H54 (cell line): ENCODE measurements at places on chromosomes 2 and 18.

DNA sequence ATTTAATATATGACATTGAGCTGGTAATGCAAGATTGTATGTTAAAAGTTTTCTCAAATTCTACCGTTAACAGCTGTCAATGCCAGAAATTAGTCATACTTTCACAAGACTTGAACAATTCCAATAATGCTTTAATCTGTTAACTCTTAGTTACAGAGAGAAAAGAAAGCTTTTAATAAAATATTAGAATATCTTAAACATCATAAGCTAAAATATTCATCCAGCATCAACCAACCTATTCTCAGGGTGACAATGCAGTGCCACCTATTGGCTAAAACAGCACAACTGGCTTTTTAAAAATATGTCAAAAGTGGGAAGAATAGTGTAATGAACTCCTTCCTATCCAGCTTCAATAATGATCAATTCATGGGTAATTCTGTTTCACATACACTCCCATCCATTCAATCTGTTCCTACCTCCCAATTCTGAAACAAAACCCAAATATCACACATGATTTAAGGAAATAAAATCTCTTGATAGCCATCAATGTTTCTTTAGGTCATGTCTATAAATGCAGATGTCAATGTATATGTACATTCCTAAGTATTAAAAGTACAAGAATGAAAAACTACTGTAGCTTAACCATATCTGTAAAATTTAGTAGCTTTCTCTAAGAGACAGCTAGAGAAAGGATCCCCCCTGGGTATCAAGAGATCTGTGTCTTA, 79.8 kb upstream of the CCDC141 start:
- no peak for DNase-seq

DNA sequence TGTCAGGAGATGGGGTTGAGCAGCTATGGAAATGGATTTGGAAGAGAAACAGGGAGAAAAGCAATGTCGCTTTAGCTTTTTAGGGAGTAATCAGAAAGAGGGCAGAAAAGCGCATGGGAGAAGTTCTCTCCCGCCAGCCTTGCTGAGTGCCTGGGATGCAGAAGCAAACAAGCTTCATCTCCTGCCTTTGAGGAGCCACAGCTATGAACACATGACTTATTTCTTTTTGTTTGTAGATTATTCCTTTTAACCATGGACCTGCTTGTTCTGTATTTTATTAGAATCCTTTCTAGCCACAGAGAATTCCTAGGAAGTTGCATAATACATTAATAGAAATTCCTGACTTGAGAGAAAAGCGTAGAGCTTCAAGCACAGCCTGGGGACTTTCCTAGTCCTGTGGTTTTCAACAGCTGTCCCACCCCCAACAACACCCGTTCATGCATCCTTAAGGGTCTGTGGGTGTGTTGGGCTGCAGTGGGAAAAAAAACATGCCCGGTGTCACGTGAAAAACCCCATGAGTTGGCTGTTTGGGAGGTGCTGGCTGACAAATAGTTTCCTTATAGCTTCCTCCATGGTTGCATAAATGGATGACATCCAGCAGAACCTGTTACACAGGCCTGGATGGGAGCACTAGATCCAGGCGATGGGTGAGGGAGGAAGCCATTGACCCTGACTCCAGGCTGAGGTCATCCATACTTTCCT, 14.9 kb downstream of the SLC9A4 start:
- DNase-seq: no peak

GRCh38 chr18:79377187-79377891, 18.4 kb upstream of the NFATC1 start:
- DNase-seq: no peak

- DNase-seq: no peak
These were observed 8.4 kb upstream of the ARID5A start for GRCh38 chr2:96528006-96528699.

GRCh38 chr2:187338679-187339121, 109.4 kb downstream of the CALCRL start:
- DNase-seq: no peak

GRCh38 chr2:37588316-37588777, 83.1 kb downstream of the CDC42EP3 start:
- DNase-seq: no peak

- no peak for DNase-seq
These were observed 163.5 kb downstream of the MTCL1 start for GRCh38 chr18:8868779-8869415.

- DNase-seq: no peak
These were observed 227.5 kb downstream of the HDAC4 start for GRCh38 chr2:239173301-239173700.

- DNase-seq: no peak
These were observed 69.8 kb upstream of the FHL2 start for GRCh38 chr2:105468582-105469042.

DNA sequence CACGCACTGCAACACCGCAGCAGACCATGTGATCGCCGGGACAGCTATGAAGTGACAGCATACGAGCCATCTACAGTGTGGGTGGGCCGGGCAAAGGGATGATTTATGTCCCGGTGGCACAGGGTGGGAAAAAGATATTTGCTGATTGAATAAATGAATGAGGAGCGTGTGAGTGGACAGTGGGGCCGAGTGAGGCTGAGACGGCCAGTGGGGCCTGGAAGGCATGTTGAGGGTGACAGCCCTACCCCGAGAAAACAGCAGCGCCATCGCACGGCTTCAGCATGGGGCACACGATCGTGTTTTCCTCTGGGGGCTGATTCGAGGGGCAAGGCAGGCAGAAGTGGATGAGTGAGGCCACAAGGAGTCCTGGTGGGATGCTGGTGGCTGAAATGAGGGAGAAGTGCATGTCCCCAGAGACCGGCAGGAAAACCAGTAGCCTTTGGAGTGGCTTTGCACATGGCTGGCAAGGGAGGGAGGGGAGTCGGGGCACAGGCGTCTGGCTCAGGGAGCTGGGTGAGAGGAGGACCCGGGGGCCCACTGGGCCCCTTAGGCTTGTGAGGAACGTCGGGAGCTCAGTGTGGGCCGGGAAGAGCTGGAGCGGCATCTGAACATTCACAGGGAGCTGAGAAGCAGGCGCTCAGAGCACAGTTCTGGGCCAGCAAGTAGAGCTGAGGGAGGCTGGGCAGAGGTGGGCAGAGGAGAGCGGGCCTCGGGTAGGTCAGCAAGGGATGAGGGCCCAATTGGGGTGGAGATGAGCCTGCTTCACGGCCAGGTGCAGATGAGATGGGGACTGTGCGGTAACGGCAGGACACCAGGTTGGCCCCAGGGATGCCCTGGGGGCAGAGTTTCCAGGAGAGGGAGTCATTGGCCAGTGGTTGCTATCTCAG, 32.1 kb upstream of the MAL start:
- DNase-seq: no peak

DNA sequence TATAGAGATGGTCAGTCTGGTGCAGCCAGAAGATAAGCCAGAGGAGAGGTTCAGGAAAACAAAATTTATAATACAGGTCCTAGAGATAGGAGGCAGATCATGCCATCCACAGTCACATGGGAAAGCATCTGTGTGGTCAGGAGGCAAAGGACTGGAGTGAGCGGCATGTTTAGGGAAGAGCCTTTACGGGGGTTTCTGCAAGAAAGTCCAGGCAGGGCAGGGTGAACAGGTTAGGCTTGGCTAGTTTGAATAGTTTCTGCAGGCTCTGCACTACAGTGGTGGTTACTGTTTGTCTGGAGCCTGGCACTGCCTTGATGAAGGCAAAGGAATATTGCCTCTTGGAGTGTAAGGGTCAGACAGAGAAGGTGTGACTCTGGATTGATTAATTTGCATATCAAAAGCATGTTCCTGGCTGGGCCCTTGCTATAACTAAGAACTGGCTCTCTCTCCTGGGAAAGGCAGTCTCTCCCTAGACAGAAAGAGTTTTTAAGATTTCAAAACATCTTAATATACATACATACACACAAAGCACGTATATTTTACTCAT, 1034.7 kb upstream of the CHAC2 start:
- no peak for DNase-seq

DNA sequence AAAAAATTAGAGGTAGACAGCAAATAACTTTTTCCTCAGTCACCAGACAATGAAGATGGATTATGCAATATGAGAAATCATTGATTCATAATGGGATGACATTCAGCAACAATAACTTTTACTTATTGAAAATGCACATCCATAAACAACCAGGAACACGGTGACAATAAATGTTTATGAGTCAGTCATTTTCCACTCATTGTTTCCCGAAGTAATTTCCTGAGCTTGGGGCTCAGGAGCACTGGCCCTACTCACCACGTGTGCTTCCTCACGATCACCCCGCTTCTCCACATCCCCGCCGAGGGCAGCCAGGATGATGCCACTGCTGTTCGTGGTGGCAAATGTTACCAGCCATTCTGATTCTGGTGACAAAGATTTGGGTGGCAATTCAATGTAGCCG, 156.3 kb downstream of the LAMA1 start:
- no peak for DNase-seq

DNA sequence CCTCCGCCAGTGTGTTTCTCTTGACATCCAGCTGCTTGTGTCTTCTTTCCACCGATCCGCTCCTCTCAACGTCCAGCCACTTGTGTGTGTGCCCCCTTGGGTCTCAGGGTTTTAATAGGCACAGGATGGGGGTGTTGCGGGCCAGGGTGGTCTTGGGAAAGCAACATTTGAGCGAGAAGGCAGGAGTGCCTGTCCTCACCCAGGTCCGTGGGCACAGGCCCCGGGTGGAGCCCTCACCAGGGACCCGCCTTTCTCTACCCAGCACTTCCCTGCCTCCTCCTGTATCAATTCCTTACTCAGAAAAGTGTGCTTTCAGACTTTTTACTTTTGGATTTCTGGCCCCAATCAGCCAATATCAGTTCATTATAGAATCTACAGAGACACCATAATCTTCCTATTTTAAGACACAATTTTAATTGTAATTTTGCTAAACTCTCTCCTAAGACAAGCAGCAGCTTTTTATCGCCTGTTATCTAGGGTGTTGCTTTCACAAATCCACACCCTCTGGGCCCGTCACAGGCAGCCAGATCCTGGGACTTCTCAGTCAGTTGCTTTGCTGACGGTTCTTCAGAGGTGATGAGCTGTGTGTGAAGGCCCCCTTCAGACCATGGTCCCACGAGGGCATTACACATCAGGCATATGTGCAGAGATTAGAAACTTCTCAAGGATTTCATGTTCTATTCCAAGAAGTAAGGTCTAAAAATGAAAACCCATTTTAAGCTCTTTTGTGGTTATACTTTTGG, 96.0 kb upstream of the FHL2 start:
- no peak for DNase-seq

- no peak for DNase-seq
These were observed 467.6 kb downstream of the PTPRM start for GRCh38 chr18:8034674-8035073.

GRCh38 chr2:242075696-242076095, 206.2 kb downstream of the RTP5 start:
- no peak for DNase-seq

- DNase-seq: no peak
These were observed 270.9 kb upstream of the TCF4 start for GRCh38 chr18:55858661-55859515.

GRCh38 chr2:239157771-239158170, 243.0 kb downstream of the HDAC4 start:
- DNase-seq: peak; percentile 42

- DNase-seq: no peak
These were observed 29.7 kb downstream of the AGPS start for GRCh38 chr2:177422271-177422670.

GRCh38 chr2:10965241-10965843, 53.6 kb downstream of the KCNF1 start:
- no peak for DNase-seq

GRCh38 chr2:45964223-45964841, 312.9 kb downstream of the PRKCE start:
- peak; percentile 63 for DNase-seq

- DNase-seq: no peak
These were observed 41.8 kb downstream of the PTGR3 start for GRCh38 chr18:75167137-75167536.

DNA sequence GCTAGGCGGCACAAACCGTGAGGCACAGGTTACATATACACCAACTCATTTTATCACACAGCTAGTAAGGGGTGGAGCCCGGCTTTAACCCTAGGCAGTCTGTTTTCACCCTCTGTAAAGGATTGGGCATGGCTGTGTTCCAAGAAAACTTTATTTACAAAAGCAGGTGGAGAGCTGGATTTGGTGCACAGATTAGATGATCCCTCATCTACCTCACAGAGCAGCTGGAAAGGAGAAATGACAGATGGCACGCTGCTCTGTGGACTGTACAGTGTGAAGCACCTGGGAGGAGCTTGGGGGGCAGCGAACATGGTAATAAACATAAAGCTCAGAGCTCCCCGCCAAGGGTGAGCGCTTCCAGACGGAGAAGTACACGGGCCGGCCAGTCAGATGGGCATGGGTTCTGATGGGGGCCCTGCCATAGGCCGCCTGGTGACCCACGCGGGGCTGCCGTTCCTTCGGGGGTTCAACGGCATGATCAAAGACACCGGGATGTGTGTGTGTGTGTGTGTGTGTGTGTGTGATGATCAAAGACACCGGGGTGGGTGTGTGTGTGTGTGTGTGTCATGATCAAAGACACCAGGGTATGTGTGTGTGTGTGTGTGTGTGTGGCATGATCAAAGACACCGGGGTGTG, 862 bp upstream of the TMEM177 start:
- no peak for DNase-seq

DNA sequence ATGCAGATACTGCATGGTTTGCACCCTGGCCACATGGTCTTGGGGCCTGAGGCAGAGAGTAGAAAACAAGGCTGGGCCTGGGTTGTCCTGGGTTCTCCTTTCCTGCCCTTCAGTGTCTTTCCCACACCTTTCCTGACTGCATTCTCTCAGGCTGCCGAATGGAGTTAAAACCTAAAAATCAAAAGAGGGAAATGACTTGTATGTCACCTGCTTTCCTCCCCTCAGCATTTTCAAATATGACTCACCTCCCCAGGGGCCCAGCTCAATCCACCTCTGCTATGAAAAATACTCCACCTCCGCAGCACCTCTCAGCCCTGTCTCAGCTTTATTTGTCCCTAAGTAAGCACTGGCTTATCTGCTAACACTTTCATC, 457.8 kb upstream of the MEX3C start:
- DNase-seq: no peak

DNA sequence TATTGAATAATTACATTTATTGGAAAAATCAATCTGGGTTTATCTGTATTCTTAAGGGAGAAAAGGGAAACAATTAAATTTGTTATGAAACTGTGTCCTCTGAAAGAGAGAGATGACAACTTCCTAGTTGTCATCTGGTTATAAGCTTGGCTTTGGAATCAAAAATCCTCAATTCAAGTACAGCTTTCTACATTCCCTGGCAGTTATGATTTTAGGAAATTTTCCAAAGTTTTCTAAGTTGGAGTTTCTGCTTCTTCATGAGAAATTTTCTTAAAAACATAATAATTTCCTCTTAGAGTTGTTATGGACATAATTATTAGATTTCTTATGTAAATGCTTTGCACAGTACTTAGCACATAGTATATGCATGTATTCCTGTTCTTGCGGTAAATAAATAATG, 625.6 kb upstream of the SLC39A10 start:
- no peak for DNase-seq

DNA sequence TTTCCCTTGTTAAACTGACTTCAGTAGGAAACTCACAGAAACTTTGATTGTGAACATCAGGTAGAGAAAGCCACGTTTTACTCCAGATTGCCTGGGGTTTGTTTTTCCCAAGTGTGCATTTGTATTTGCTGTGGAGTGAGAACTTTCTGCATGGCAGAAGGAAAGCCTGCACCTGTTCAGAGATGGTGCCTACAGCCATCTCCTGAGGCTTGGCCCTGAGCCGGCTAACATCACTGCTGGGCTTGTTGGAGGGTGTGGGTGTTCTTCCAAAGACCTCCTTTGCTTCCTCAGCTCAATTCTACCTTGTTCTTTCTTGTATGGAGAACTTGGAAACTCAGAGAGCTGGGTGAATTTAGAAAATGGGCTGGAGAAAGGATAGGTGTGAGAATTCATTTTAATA, 16.1 kb downstream of the KCNS3 start:
- DNase-seq: no peak

GRCh38 chr2:45902781-45903375, 251.4 kb downstream of the PRKCE start:
- DNase-seq: no peak
